NB4 (cell line): ENCODE measurements at places on chromosomes 11 and 22.
A peak's percentile ranks its signal among the peaks of the same experiment; 100 is the strongest.

- no peak for DNase-seq
Observed at GRCh38 chr11:62832336-62833234, at the start of gene TEX54. Gene TEX54, minus strand, starts transcription at chr11:62832841.

DNA sequence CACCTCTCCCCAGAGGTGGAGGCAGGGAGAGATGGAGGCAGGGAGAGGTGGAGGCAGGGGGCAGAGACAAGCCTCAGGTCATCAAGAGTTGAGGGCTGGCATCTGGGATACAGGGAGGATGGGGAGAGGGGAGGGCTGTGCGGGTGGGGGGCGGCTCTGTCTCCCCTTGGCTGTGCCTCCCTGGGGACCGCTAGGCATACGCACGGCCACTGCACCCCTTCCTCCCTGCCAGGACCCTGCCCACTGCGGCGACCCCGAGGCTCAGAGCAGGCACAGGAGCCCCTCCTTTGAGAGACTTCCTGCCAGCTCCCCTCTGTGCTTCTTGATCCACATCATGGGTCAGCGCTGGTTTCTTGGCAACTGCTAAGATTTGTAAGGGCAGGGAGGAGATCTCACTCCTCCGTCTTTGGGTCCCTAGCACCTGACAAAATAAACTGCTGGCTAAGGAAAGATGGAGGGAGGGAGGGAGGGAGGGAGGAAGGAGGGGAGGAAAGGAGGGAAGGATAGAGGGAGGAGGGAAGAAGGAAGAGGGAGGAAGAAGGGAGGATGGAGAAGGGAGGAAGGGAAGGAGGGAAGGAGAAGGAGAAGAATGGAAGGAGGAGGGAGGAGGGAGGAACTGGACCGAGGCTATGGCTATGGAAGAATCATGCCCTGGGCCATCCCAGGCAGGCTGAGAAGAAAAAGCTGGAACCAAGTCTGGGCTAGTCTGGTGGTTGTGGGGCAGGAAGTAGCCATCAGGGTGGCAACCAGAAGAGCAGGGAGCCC, 18.5 kb downstream of the PRR33 start:
- DNase-seq = no peak

GRCh38 chr11:85955531-85955930, 100.3 kb downstream of the CCDC83 start:
- no peak for DNase-seq

DNA sequence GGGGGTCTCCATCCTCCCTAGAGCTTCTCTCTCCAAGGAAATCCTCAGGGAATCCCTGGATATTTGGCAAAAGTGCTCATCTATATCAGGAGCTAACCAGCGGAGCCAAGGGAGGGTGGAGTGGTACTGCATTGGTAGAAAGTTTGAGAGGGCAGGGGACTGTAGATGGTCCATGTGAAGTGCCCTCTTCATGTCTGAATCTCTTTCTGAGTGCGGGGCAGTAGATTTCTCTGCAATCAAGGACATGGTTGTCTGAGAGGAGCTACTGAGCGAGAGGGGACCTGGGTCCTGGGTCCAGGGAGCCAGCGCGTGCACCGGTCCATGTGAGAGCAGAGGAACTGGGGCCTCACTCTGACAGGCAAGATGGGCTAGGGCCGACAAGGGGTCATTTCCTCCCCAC, 701 bp downstream of the DIXDC1 start:
- DNase-seq = peak; percentile 30

- no peak for DNase-seq
Observed at GRCh38 chr11:121741761-121742361, 289.1 kb upstream of the SORL1-AS1 start.

DNA sequence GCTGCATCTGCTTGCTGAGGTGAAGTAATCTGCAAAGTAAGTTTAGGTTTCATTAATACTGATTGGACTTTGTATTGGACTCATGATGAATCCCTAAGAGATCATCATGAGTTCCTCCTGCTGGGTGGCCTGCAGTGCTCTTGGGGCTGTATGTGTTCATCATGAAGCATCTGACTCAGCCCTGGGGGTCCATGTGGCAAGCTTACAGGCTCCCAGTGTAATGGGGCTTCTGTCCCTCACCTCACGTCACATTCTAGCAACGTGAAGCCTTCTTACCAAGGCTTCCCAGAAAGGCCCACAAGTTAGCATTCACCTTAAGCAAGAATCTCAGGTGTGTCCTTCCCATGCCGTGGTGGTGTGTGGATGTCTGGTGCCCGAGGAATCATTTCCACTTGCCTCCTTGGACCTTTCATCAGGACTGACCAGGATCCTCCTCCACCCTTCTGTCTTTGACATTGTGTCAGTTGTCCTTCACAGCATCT, 23.7 kb downstream of the CRKL start:
- peak; percentile 20 for DNase-seq

- no peak for DNase-seq
Observed at GRCh38 chr11:3094223-3094824, 37.1 kb upstream of the CARS1 start.

- DNase-seq = peak; percentile 32
Observed at GRCh38 chr22:17201285-17201945, 17.8 kb downstream of the ADA2 start.

GRCh38 chr11:95531116-95531515, 258.5 kb downstream of the FAM76B start:
- peak; percentile 66 for DNase-seq

DNA sequence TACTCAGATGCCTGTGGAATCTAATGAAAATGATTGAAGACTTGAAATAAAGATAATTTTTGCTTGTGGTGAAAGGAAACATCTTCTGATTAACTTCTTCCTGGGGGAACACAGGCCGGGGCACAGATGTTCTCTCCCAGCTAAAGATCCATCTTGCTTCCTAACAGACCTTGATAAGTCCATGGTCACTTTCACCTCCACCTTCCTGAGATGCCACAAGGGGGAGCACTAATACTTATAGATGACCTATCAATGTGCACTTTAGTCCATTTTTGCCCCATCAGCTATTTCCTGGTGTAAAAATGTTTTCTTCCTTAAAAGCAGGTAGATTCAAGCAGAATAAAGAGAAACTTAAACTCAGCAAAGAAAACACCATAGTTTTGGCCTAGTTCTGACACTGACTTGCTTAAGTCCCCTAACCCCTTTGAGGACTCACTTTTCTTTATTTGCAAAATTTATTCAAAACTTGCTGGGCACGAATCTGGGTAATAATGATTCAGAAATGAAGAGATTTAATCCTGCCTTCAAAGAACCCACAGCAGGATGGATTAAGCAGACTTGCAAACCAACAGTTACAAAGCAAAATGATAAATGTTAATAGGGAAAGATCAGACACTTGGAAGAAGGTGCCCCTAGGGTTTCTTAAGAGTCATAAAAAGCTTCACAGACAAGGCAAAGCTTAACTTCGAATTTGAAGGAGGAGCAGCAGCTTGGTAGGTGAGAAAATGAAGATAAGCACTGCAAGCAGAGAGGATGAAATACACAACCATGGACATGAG, 158.7 kb downstream of the RAB38 start:
- peak; percentile 85 for DNase-seq

- DNase-seq = peak; percentile 23
Observed at GRCh38 chr11:43649501-43649900, 31.0 kb upstream of the HSD17B12 start.
